A549 treated with dexamethasone at 1 μM for 4 hours (cell line): ENCODE measurements at places on chromosomes 13 and 19. TPM values are rescaled to one million over a fixed set of nuclear protein-coding genes. Genes with fewer than 3 reads are reported as not detected.

Gene MAST1
- 0.92 to 2.2 TPM (median 1.7 TPM) in 5 replicates for total RNA-seq

Gene RGS9BP
- total RNA-seq = 0.32 to 0.41 TPM (median 0.35 TPM) in 5 replicates

Gene CYP2A6
- total RNA-seq = 0.07 TPM in 1 of 5 replicates, not detected in the others

Gene ETV2
- total RNA-seq = 1.3 to 3.2 TPM (median 2.8 TPM) in 5 replicates

Gene SIGLEC10
- 0.02 to 0.06 TPM in 2 of 5 replicates, not detected in the others for total RNA-seq

Gene ZNF700
- total RNA-seq = 0.16 to 0.27 TPM (median 0.23 TPM) in 5 replicates

Gene ABCC4
- 24.7 to 34.8 TPM (median 30.3 TPM) in 5 replicates for total RNA-seq

Gene KL
- 0.03 to 0.06 TPM (median 0.04 TPM) in 4 of 5 replicates, not detected in the other for total RNA-seq

Gene RHPN2
- 39.3 to 49.0 TPM (median 46.9 TPM) in 5 replicates for total RNA-seq

Gene URAD
- not detected in 5 replicates for total RNA-seq

Gene IGFL4
- total RNA-seq = 0.16 to 0.52 TPM (median 0.47 TPM) in 5 replicates

Gene EXOC3L2
- total RNA-seq = 0.89 to 2.7 TPM (median 1.8 TPM) in 5 replicates

Gene ZNF414
- 13.9 to 19.6 TPM (median 17.6 TPM) in 5 replicates for total RNA-seq

Gene EDDM13
- not detected in 5 replicates for total RNA-seq

Gene IZUMO2
- total RNA-seq = not detected in 5 replicates

Gene LRP3
- total RNA-seq = 27.3 to 56.1 TPM (median 54.8 TPM) in 5 replicates

Gene GSX1
- not detected in 5 replicates for total RNA-seq

Gene RXFP2
- total RNA-seq = not detected in 5 replicates

Gene NUFIP1
- 6.3 to 7.0 TPM (median 6.5 TPM) in 5 replicates for total RNA-seq

Gene ZNF358
- total RNA-seq = 17.7 to 24.8 TPM (median 22.3 TPM) in 5 replicates

Gene PTGIR
- 0.14 TPM in 1 of 5 replicates, not detected in the others for total RNA-seq

Gene KLK11
- 0.12 TPM in 1 of 5 replicates, not detected in the others for total RNA-seq

Gene FUT2
- total RNA-seq = not detected in 5 replicates

Gene GARIN5A
- total RNA-seq = 1.6 to 1.9 TPM (median 1.8 TPM) in 5 replicates

Gene FSD1
- 6.7 to 8.0 TPM (median 7.6 TPM) in 5 replicates for total RNA-seq

Gene PRTN3
- 0.17 to 0.66 TPM (median 0.42 TPM) in 5 replicates for total RNA-seq

Gene CILP2
- total RNA-seq = 0.11 to 0.31 TPM (median 0.18 TPM) in 5 replicates

Gene FBXO17
- 56.0 to 78.7 TPM (median 73.9 TPM) in 5 replicates for total RNA-seq

Gene PRRG2
- total RNA-seq = 0.62 to 0.97 TPM (median 0.64 TPM) in 5 replicates

Gene TSKS
- not detected in 5 replicates for total RNA-seq

Gene FXYD1
- 0.22 to 0.33 TPM in 2 of 5 replicates, not detected in the others for total RNA-seq

Gene ANKLE1
- 0.24 to 0.46 TPM (median 0.36 TPM) in 5 replicates for total RNA-seq

Gene CLEC17A
- total RNA-seq = not detected in 5 replicates

Gene CCDC8
- not detected in 5 replicates for total RNA-seq

Gene RYR1
- total RNA-seq = 5.2 to 7.6 TPM (median 6.3 TPM) in 5 replicates

Gene SERPINE3
- not detected in 5 replicates for total RNA-seq

Gene ZSCAN18
- total RNA-seq = 1.3 to 3.6 TPM (median 2.2 TPM) in 5 replicates

Gene NAT14
- total RNA-seq = 39.2 to 42.7 TPM (median 40.7 TPM) in 5 replicates

Gene IFNL1
- 0.16 to 0.26 TPM in 2 of 5 replicates, not detected in the others for total RNA-seq

Gene ACP5
- total RNA-seq = 0.11 to 0.41 TPM (median 0.25 TPM) in 5 replicates

Gene KCNC3
- 0.98 to 1.7 TPM (median 1.7 TPM) in 5 replicates for total RNA-seq
